ENCODE measurements at places on chromosomes 11 and 22.

DNA sequence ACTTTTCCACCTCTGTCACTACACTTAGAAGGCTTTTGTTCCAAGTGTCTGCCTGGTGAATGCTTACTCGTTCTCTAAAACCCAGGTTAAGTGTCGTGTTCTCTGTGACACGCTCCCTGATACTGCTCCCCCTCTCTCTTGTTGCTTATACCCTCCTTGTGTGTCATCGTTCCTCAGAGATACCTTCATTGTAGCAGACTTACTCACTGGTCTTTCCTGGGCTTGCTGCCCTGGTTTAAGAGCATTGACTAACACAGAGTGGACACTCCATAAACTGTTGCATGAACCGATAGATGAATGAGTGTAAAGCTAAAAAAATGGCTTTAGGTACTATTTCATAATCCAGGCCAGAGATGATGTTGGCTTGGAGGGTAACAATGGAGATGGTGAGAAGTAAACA, 171.3 kb downstream of the GRIK4 start:
- DNase-seq = no peak

GRCh38 chr22:50473088-50473487, 1.7 kb downstream of the SBF1 start:
- DNase-seq = peak; percentile 30

- DNase-seq = no peak
Observed at GRCh38 chr11:2780850-2781407, 81.1 kb upstream of the KCNQ1OT1 start.

DNA sequence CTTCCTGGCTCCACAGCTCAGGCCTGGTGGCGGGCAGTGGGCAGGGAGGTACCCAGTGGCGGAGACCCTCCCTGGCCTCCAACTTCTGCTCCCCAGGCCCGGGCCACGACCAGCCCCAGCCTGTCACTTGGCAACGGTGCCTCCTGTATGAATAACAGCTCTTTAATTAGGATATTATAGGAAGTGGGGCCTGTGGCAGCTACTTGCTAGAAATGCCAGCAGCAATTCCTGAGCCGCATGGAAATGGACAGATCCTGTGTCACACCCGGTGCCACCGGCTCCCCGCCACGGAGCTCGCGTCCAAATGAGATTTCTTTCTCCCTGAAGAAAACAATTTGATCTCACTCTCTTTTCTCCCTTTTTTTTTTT, 104.5 kb downstream of the CHST1 start:
- DNase-seq = no peak

DNA sequence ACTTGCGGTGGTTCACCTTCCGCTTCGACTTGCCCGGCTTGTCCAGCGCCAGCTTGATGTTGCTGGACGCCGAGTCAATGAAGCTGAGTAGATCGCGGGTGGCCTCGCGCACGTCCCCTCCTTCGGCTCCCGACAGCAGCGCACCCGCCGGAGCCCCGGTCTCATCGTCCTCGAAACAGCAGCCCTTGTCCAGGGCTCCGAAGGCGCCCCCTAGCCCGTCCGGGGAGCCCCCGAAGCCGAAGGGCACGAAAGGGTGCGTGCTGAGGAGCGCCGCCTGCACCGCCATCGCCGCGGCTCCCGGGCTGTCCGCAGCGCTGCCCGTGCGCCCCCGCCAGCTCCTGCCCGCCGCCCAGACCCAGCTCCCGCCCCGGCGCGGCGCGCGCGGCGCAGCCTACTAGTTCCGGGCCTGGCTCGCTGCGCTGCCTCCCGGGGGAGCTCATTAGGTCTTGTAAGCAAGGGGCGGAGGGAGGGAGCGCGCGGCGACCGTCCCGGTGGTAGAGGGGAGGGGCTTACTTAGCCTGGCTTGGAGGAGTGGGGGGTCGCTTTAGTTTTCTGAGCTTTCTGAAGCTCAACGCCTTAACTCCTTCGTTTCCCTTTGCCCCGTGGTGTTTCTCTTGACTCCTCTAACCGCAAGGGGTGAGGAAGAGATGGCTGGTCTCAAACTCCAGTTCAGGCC, at the start of gene FAM181B:
Gene FAM181B, minus strand, starts transcription at position 421 of the 676 bp plus-strand sequence. Its CDS starts 135 bp downstream, at position 286.
- DNase-seq = no peak

DNA sequence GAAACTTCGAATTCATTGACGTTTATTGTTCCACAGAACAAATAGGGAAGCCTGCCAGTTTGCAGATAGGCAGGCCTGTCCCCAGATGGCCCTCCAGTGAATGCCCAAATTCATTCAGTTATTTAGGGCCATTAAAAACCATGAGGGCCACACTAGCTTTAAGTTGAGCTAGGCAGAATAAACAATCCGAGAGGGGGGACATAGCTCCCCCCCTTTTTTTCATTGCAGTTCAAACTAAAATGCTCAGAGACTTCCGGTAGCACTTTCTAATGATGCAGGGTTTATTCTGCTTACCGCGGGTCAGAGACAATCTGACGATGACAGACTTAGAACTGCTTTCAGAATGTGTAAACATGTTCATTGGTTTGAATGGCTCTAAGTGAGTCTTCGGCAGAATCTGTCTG, 72.0 kb downstream of the ZBTB16 start:
- no peak for DNase-seq

- DNase-seq = no peak
Observed at GRCh38 chr11:112222303-112222702, 3.9 kb upstream of the PTS start.

GRCh38 chr11:97764605-97765004, 1256.1 kb upstream of the CNTN5 start:
- no peak for DNase-seq

DNA sequence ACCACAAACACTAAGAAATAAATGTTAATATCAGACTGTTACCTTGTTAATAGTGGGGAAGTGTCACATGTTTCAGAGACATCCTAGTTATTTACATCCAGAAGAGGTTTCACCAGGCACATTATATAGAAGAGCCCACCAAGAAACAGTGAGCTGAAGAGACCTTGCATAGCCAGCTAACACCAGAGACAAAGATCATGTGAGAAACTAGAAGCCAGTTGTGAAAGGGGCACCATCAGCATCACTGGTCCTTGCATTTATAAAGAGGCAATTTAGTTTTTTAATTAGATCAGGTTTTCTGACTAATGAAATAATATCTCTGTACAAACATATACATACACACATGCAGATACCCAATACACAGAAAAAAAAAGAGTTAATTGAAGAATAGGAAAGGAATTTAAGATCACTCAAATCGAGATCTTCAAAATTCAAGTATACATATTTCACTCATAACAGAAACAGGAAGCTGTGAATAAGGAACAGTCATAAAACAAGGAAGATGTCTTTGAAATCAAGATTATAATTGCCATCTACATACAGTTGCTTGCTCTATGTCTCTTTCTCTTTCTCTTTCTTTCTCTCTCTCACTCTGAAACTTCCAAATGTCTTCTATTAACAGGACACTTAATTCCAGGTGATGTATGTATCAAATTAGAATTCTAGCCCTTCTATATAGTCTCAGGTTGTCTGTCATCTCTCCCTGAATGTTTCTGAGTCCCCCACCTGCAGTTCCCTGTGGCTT, 348.7 kb downstream of the ETS1 start:
- no peak for DNase-seq

GRCh38 chr22:29821291-29822016, 16.6 kb downstream of the ASCC2 start:
- no peak for DNase-seq

DNA sequence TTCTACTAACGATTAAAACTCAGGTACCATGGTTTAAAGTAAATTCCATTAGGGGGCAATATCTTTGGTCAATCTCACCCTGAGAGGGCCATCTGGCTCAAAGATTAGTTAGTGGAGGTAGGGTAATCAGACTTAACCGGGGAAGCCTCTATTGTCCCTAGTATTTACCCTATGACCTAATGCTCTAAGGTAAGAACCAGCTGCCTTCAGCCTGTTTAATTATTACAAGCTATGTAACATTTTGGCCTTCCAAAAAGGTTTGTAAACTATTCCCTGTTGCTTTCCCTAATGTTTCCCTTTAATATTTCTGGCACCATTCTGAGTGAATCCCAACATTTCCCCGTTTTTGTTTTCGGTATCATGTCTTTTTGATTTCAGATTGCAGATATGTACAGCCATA, 15.1 kb upstream of the GLYATL1 start:
- no peak for DNase-seq

GRCh38 chr22:31127181-31127772, 4.5 kb downstream of the INPP5J start:
- DNase-seq = no peak

GRCh38 chr22:37557321-37558001, 2.8 kb upstream of the CDC42EP1 start:
- no peak for DNase-seq

DNA sequence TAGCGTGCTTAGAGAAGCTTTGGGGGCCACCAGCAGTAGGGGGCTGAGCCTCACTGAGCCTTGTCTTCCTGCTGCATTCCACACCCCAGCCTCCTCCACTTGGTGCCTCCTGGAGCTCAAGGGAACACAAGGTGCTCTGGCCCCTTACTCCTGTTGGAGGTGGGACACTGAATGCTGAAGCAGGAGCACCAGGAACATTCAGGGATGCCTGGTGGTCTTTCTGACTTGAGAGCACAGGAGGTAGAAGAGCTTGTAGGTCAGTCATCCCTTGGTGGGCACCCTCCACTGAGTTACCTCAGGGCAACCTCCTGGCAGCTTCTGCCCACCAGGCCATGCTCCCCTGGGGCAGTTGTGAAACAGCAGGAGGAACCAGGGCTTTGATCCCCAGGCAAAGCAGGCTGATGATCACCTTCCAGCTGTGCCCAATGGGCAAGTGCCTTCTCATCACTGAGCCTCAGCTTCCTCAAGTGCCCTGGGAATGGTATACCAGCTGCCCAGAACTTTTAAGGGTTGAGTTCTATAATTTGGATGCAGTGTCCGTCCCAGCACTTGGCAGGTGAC, 50.1 kb downstream of the CABIN1 start:
- no peak for DNase-seq

DNA sequence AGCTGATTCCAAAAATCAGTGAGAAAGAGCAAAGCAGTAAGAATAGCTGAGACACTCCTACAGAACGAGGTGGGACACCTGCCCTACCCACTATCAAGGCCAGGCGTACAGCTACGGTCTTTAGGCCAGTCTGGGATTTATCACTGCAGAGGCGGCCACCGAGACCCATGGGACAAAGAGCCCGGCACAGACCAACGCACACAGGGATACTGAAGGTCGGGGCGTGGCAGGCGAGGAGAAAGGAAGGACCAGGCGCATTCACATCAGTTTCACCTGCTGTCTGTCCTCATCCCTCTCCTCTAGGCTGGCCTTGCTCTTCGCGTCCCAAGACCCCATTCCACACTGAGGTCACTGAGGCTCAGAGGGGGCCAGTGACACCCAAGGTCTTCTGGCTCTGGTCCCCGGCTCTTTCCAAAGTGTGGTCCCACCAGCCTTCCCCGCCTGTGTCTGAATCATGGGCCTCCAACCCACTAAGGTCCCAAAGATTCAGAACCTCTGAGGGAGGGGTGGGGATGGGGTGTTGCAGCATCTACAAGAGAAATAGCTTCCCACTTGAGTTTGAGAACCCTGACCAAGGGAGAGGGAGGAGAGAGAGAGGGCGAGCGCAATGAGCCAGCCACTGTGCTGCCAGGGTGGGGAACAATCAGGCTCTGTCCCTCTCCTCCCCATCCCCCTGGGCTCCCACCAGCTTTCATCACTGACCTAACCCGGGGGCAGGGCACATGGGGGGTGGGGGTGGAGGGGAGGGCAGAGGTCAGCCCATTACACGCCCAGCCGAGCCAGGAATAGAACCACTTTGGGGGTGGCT, 7.2 kb upstream of the PICK1 start:
- no peak for DNase-seq

- DNase-seq = no peak
Observed at GRCh38 chr11:72553706-72554105, 119.4 kb upstream of the CLPB start.

- DNase-seq = no peak
Observed at GRCh38 chr11:72704028-72704782, 30.0 kb upstream of the PDE2A start.

- no peak for DNase-seq
Observed at GRCh38 chr22:47177334-47177815, 414.9 kb downstream of the TBC1D22A start.

DNA sequence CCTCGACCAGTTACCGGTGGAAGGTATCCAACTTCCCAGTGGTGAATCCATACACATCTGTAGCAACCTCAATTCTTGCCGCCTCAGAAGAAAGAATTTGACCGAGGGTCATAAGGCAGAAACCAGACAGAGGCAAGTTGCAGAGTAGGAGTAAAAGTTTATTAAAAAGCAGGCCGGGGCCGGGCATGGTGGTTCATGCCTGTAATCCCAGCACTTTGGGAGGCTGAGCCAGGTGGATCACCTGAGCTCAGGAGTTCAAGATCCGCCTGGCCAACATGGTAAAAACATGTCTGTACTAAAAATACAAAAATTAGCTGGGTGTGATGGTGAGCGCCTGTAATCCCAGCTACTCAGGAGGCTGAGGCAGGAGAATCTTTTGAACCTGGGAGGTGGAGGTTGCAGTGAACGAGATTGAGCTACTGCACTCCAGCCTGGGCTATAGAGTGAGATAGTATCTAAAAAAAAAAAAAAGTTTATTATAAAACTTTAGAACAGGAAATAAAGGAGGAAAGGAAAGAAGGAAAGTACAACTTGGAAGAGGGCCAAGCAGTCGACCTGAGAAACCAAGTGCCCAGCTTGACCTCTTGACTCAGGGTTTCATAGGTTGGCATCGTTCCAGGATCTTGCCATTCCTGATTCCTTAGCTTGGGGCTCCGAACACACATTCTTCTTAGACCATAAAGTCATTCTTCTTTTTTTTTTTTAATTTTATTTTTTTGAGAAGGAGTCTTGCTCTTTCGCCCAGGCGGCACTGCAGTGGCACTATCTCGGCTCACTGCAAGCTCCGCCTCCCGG, 27.8 kb downstream of the RGL4 start:
- no peak for DNase-seq

DNA sequence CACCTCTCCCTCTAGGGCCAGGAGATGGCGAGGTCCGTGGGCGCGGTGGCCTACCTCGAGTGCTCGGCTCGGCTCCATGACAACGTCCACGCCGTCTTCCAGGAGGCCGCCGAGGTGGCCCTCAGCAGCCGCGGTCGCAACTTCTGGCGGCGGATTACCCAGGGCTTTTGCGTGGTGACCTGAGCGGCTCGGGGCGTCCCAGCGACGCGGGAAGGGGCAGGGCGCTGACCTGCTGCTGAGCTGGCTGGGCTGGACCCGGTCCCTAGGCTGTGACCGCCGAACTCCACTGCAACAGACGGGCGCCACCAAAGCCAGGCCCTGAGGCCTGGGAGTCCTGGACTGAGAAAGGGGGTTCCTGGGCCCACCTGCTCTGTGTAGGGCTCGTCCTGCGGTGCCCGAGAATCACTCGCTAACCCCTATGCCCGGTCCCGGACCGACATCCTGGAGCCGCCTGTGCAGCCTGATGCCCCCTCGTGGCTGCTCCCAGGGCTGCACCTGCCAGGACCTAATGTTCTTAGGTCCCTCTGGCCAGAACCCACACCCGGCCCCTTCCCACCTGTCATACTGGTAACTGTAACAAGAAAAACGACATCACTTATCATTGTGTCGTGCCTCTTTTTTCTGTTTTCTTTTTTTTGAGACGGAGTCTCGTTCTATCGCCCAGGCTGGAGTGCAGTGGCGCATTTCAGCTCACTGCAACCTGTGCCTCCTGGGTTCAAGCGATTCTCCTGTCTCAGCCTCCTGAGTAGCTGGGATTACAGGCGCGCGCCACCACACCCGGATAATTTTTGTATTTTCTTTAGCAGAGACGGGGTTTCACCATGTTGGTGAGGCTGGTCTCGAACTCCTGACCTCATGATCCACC, 15.0 kb downstream of the RHOD start:
- DNase-seq = peak; percentile 57

Data from activated gamma-delta T cell treated with anti-CD3 and anti-CD28 coated beads, Interleukin-2, amount 50 U/mL, for 16 hours (primary cell).